Stimulated activated CD4-positive, alpha-beta T cell treated with anti-CD3 and anti-CD28 coated beads, Interleukin-12 subunit alpha, Interleukin-12 subunit beta, amount 100 ng/mL, for 4 hours (primary cell): ENCODE measurements at places on chromosomes 6 and 20.

DNA sequence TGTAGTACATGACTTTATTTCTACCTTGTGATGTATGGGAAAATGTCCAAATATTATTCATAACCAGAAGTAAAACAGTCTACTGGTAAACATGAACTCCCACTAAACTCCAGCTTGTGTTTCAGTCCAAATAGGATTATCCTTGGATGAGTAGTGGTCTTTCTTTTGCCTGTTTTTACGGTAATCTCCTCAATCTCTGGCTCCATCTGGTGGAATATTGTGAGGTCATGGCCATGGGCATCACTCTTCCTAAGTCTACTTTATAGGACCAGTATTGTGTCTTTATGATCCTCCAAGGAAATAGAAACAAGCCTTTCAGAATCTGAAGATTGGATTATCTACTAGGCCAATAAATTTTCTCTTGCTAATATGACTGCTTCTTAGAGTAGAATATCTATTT, 505.0 kb downstream of the BMP2 start:
- no peak for DNase-seq

GRCh38 chr20:45426320-45427016, 10.5 kb downstream of the PIGT start:
- DNase-seq, result no peak

- DNase-seq, result no peak
Measured at GRCh38 chr6:131688286-131688685, 12.9 kb downstream of the OR2A4 start.

- DNase-seq, result no peak
Measured at GRCh38 chr6:75855052-75855451, 106.0 kb downstream of the MYO6 start.

DNA sequence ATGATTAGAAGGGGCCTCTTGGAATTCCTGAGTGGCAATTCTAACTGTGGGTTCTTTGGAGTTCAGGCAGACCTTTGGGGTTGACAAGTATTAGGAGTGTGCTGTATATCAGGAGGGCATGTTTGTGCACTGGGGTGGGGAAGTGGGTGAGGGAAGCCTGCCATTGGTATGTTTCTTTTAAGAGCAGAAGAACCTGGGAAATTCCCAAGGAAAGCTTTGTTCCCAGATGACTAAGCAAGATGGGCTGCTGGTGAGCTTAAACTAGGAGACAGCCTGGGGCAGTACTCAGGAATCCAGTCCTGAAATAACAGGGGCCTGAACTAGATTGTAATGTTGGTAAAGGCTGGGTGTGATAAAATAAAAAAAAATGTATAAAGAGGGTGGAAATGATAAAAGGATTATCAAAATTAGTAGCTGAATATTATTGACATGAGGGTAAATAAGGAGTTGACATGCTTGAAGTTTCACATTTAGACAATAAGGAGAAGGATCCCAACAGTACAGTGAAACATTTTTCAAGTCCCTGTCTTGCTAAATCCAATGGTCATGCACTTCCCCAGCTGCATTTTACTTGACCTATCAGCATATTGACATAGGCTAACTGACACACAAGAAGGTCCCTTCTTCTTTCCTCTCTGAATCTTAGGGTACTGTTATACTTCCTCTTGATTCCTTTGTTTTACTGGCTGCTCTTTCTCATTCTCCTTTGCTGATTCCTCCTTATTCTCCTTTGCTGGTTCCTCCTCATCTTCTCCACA, 18.4 kb upstream of the IFNGR1 start:
- no peak for DNase-seq

DNA sequence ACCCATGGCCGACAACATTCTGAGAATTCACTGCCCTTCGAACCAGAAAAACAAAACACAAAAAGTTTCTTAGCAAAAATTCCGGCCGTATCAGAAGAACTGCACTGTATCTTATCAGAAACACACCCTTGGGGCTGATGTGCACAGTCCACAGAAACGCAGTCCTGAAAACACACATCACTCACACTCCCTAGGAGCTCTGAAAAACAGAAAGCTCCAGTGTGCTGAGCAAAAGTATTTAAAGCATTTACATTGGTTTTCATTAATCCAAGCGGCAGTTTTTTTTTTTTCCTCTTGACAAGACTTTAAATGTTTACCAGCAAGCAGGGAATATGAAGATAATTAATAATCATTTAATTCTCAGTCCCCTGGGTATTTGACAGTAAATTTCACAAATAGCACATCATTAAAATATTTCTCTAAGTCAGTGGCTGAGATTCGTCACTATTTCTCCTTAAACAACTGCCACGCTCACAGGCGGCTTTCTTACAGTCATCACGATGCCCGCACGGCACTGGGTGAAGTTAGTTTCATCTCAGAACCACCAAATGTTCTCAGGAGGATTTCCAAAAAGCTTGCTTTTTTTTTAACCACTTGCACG, 13.3 kb downstream of the NFATC2 start:
- DNase-seq, result peak; percentile 47

- no peak for DNase-seq
Measured at GRCh38 chr20:37439223-37439933, 81.7 kb upstream of the NNAT start.

DNA sequence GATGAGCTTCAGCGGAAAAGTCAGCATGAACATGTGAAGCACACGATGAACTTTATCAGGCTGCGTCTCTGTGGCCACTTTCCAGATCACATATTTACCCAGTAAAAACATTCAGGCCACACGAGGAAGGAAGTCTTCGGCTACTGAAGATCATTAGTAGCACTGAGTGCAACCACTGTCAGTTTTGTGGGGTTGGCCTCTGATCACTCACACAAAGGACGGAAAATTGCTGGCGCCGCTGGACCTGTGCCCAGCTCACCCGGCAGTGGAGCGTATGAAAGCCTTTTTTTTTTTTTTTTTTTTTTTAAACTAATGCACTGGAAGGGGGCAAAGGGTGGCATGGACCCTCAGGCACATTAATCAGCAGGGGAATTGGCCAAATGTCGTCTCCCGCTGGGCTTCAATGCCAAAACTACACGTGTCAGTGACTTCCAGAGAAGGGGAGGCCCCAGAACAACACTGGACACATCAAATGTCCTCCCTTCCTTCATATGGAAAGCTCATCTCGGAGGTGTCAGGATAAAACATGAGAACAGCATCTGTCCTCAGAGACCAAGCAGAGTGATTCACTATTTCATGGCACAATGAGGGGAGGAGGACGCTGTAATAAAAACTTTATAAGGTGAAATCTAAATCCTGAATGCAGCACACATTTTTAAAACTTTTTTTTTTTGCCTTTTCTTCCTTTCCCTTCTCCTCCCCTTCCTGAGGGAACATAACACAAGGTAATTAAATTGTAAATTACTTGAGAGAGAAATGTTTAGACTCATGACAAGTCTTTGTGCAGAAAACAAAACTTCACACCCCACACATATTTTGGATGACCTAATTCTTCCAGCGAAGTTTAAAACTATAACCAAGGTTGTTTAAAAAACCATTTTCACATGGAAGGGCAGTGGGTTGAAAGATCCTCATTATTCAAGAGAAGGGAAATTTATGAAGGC, 223.4 kb downstream of the FOXC1 start:
- no peak for DNase-seq

GRCh38 chr6:133814797-133815196, 74.1 kb upstream of the TCF21 start:
- no peak for DNase-seq

DNA sequence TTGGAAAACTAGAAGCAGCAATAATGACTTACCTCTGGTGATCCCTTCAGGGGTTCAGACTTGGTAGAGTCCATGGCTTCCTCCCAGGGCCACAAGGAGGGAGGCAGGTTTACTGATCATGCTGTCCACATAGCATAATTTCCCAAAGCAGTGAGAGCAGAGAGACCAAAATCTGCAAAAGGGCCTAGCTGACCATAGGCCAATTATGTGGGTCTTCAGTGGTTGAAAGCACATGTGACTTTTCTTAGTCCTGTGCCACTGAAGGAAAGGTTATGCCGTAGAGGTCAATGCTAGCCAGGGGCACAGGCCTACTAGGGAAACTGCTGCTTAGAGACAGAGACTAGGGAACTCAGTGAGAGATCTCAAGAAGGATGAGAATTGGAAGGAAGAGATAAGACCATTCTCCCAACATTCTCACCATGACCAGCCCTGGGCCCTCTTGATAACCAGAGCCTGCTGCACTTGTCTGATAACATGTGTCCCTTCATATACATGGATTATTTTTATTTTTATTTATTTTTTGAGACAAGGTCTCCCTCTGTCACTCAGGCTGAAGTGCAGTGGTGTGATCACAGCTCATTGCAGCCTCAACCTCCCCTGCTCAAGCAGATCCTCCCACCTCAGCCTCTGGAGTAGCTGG, 2.0 kb upstream of the GTPBP2 start:
- DNase-seq, result no peak

DNA sequence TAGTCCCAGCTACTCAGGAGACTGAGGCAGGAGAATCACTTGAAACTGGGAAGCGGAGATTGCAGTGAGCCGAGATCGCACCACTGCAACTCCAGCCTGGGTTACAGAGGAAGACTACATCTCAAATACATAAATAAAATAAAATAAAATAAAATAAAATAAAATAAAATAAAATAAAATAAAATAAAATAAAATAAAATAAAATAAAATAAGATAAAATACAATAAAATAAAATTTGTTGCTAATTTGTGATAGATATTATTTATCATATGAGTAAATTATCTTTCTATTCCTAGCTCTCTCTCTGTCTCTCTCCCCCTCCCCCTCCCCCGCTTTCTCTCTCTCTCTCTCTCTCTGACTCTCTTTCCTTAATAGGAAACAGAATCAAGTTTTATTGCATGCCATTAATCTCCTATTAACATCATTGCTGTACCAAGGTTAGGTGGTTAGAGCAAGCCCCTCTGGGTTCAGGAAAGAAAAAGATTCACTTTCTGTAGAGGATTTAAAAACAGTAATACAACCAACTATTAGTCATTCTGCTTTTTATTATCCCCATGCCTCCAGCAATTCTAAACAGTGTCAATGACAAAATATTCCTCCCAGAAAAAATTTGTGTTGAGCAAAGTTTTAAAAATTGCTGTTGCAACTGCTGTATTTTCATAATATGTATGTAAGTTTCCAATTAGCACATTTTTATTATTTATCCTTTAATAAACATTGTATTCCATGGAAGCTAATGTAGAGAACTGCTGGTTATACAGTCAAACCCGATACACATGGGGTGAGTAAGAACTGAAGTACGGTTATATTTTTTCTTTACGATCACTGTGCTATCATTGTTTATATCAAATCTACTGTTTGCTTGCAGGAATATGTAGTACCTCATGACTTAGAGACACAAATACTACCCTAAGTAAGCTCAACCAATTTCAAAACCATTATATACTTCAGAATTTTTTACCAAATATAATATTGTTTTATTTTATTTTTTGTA, 22.1 kb downstream of the BMP5 start:
- DNase-seq, result no peak

GRCh38 chr20:42920776-42921175, 268.9 kb downstream of the PTPRT start:
- no peak for DNase-seq

- DNase-seq, result no peak
Measured at GRCh38 chr6:90695316-90695715, 108.4 kb upstream of the MAP3K7 start.

GRCh38 chr20:57743450-57744095, 33.8 kb upstream of the PMEPA1 start:
- no peak for DNase-seq

GRCh38 chr20:41443691-41444090, 77.1 kb upstream of the EMILIN3 start:
- DNase-seq, result no peak

- DNase-seq, result no peak
Measured at GRCh38 chr20:25053255-25054031, 4.5 kb downstream of the ACSS1 start.

DNA sequence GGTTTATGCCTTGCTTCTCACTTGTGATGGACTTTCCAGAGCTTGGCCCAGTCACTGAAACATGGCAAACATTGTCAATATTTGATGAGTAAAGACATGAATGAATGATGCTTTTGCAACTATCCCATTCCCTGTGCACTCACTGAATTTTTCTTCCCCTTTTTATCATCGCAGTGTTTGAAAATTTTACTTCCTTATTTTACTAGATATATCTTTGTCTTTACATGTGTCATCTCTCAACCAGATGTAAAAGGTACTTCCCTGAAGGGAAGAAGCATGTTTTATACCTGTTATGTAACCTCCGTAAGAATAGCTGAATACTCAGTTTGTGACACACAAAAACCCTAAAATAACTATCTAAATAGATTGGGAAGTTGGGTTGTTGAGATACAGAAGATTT, 544.7 kb upstream of the FLRT3 start:
- DNase-seq, result no peak

DNA sequence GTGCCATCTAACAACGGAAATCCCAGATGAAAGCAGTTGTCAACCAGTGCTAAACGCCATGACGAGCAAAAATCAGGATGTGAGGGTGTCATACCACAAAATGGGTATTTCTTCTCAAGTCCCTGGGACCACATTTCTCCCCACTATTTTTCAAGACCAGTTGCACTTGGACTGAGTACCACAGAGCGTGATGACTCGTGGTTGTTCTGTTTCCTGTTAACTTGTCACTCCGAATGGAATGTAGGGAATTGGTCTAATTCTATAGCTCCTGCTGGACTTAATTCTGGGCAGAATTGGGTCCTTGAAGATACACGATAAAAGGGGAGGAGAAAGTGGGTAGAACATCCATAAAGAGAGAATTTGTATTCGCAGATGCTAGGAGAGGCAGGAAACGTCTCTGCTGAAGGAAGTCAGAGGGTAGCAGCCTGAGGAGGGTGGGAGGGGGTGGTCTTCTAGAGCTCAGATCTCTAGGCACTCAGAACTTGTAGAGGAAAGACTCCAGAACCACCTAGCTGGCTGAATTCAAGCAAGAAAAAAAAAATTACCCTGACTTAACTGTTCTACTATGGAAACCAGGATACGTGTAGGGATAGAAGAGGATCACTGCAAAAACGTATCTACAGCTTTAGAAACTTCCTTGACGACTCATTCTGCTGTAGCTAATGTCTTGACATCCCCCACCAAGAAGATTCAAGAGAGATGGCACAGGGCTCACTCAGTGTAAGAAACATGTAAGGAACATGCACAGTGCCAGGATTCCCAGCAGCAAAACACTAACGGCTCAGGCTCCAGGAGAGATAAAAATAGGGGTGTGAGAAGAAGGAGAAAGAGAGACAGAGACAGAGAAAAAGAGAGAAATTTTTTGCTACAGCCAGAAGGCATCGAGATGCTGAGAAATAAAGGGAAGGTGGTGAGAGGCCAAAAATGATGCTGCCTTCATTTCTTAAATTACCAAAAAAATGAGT, 494.7 kb downstream of the CD83 start:
- DNase-seq, result no peak

GRCh38 chr6:134822920-134823709, 126.8 kb downstream of the ALDH8A1 start:
- DNase-seq, result peak; percentile 3

- no peak for DNase-seq
Measured at GRCh38 chr6:114712129-114712662, 369.4 kb upstream of the HS3ST5 start.

- DNase-seq, result no peak
Measured at GRCh38 chr20:21322921-21323331, 19.8 kb downstream of the XRN2 start.

- DNase-seq, result no peak
Measured at GRCh38 chr20:31948008-31948407, 3.8 kb downstream of the PDRG1 start.
